ENCODE measurements at places on chromosomes 1 and 21.

- DNase-seq = no peak
These were observed 108.1 kb downstream of the MATN1 start for GRCh38 chr1:30615076-30615795.

GRCh38 chr21:33761441-33762036 is 119.2 kb downstream of the ITSN1 start:
- no peak for DNase-seq

DNA sequence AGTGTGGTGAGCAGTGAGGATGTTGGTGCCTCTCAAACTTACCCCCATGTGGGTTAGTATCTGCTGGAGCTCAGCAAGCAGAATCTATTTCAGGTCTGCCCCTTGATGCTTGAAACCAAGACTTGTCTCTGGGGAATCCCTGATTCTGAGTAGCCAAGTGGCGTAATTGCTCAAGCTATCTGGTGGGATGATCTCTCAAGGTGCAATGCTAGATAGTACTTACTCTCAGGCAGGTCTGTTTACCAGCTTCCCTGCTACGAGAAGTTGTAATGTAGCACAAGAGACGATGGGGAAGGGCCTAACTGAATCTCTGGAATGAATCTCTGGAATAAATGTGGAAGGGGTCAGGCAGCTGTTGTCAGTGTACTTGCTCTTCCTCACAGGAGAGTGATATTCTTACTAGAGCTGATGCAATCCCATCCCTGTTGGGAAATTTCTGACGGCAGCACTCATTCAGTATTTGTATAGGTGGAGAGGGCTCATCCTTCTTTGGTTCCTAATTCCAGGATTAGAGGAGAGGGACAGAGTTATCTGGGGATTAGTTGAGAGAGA is 65.4 kb downstream of the MACF1 start:
- no peak for DNase-seq

DNA sequence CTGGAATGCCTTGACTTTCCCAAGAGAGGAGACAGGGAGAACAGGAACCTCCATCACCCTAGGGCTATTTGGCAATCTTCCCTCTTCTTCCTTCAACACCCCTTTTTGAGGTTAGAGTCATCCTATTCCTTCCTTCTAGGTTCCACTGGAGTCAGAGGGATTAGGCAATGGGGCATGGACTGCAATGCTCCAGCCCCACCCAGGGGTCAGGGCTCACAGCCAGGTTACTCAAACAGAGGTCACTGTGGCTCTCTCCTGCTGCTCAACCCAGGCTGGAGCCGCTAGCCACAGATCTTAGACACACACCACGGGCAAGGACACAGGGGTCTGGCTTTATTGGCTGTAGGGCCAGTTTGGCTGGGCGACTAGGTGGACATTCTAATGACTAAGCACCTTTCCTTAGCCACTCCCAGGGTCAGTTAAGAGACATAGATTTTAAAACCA is 145.5 kb upstream of the NRIP1 start:
- no peak for DNase-seq

DNA sequence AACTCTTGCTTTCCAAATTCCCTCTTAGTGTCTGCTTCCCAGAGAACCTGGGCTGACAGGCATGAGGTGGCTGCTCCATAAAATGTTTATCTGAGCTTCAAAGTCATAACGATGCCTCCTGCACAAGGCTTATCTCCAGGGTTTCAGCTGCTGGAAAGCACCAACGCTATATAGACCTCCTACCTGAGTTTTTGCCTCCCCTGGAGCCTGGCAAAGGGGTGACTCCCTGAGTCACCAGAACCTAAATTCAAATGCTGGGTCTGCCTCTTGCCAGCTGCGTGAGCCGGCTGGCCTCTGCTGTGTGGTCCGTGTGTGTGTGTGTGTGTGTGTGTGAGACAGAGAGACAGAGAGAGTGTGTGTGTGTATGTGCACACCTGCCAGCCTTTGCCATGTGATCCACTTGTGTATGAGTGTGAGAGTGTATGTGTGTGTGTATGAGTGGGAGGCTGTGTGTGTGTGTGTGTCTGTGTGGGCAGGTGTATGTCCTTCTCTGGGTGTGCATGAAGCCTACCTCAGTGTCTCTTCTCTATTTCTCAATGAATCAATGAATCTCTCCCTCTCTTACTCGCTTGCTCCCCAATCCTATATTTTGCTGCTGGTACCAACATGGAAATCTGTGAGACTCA is 714.9 kb downstream of the MATN1 start:
- DNase-seq = no peak

DNA sequence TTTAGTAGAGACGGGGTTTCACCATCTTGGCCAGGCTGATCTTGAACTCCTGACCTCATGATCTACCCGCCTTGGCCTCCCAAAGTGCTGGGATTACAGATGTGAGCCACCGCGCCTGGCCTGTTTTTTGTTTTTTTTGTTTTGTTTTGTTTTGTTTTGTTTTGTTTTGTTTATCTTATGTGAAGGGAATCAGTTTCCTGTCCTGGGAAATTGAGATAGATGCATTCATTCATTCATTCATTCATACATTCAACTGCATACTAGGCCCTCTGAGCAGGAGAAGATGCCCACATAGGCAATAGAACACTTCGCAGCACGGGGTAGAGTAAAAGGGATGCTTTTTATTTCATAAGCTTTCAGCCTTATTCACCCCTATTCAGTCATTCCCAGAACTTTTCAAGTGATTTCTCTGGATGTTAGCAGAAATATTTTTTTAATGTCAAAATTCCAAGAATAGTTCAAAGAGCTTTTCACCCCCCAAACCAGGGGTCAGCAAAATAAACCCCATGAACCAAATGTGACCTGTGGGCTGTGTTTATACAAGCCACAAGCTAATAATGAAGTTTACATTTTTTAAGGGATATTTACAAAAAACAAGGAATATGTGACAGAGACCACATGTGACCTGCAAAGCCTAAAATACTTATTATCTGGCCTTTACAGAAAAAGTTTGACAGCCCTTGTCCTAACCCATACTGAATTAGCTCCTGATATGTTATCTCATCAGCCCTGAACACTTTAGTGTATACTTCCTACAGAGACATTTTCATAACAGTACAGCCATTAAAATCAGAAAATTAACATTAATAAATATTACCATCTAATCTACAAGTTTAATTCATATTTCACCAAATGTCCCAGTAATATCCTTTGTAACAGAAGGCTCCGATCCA is 127.1 kb downstream of the MAST2 start:
- DNase-seq = no peak

DNA sequence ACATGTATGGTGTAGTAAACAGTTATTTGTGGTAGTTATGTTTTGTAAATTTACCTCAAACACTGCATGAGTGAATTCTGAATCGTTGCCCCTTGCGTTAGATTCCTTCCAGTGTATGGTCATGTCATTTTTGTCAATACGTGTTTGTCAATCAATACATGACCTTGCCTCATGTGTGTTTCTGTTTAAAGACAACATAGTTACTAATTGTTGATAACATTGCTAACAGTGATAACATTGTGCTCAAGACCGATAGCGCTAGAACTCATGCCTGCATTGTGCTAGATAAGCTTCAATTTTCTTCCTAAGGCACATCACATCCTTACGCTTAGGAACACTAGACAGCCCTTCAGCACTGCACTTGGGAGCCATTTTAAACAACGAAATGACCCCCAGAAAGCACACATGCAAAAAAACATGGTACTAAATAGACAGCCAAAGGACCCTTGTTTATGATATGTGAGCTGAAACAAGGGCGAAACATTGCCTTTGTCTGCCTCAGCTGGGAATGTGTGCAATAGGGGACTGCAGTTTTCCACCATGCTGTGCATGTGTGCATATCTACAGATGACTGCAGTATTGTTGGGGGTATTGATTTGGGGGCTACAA is 37.3 kb downstream of the MRPS6 start:
- no peak for DNase-seq

- no peak for DNase-seq
These were observed 251.2 kb upstream of the VAMP3 start for GRCh38 chr1:7519861-7520395.

DNA sequence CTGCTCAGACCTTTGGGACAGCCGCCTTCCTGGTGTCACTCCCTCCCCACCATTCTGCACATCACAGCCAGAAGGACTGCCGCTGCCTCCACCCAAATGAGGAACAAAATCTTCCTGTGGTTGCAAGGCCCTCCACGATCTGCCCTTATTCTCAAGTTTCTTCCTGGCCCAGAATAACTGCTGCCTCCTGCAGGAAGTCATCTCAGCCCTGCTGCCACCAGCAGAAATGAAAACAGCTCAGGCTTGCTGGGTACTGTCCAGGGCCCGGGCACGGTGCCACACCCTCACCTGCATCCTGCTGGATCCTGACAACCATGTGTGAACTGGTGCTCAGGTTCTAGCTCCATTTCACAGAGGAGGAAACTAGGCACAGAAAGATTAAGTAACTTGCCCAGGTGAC is 2.8 kb downstream of the CLDN19 start:
- no peak for DNase-seq

- no peak for DNase-seq
These were observed 77.9 kb upstream of the RUNX1 start for GRCh38 chr21:35127026-35127425.

- no peak for DNase-seq
These were observed 13.5 kb downstream of the TNFSF4 start for GRCh38 chr1:173193639-173194038.

DNA sequence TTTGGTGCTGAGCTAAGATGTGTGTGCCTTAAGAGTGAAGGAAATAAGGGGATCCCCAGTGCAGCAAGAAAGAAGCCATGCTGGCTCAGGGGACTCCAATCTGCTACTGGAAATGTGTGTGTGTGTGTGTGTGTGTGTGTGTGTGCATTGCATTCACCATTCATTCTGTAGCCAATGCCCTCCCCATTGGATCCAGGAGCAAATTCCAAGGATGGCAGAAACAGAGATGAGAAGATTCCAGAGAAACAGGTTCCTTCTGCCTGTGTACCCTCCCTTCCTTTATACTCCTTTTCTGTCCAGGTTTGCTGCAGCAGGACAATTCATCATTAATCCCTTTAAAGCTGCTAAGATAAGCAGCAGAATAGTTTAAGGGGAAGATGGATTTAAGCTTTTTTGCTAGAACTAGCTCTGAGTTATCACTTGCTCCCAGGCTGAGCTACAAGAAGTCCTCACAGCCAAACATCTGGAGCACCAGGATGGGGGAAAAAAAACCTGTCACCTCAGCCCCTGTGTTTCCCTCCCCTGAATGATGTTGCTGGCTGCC is 3.2 kb downstream of the SLC6A17 start:
- DNase-seq = no peak

GRCh38 chr1:84259989-84260388 is 41.5 kb upstream of the SAMD13 start:
- no peak for DNase-seq

GRCh38 chr1:2257245-2257627 is 29.1 kb downstream of the SKI start:
- DNase-seq = peak; percentile 80

DNA sequence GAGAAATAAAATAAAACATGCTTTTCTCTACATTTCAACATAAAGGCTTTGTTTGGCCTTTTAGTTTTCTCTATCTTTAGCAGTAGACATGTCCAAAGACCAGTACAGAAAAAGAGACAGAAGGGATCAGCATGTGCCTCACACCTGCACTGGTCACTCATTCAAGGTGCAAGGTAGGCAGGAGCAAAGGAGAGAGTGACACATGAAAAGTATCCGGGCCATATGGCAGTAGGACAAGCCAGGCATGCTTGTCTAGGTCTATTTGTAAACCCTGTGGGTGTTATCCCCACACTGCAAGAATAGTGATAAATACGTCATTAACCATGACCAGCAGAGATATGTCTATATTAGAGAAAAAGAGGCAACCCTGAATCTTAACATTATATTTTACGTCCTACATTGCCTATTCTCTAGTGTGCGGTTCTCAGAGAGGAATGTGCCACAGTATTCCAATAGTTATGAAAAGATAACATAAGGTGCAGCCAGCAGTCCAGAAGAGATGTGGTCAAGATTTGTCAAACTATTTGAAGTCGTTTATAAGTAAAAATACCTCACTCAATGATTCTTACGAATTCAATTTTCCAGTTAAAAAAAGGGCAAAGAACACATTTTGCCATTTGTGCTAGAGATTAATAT is 32.1 kb downstream of the PRRX1 start:
- DNase-seq = no peak

- DNase-seq = no peak
These were observed 258.9 kb downstream of the HHAT start for GRCh38 chr1:210587566-210587965.

GRCh38 chr1:14259191-14259757 is 339.2 kb upstream of the KAZN start:
- DNase-seq = peak; percentile 90

- DNase-seq = peak; percentile 24
These were observed at the start of gene ANKRD45 for GRCh38 chr1:173669491-173669941. Gene ANKRD45, minus strand, starts transcription at chr1:173669851. Its CDS starts 10,433 bp downstream, at chr1:173659418.

- no peak for DNase-seq
These were observed 3.0 kb upstream of the RRP1 start for GRCh38 chr21:43786300-43786806.

GRCh38 chr21:32539378-32539777 is 45.9 kb downstream of the TCP10L start:
- no peak for DNase-seq

DNA sequence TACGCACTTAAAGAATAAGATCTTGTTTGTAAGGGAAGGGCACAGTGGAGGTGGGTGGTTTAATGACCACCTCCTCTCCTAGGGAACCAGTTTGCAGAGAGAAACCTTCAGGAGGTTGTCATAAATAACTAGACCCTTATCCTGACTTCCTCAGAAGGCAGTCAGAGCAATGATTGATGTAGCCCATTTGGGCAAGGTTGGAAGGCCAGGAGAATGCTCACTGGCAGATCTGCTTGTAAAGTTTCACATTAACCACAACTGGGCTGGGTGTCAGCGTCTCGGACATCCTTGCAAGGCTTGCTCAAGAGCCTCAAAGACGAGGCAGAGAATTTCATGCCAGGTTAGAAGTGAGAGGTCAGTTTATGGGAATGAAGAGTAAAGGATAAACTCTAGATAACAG is 87.6 kb upstream of the TRABD2B start:
- DNase-seq = no peak

GRCh38 chr1:44676484-44677200 is 2.1 kb downstream of the ARMH1 start:
- no peak for DNase-seq

GRCh38 chr1:177256153-177257075 is 85.7 kb downstream of the BRINP2 start:
- no peak for DNase-seq

DNA sequence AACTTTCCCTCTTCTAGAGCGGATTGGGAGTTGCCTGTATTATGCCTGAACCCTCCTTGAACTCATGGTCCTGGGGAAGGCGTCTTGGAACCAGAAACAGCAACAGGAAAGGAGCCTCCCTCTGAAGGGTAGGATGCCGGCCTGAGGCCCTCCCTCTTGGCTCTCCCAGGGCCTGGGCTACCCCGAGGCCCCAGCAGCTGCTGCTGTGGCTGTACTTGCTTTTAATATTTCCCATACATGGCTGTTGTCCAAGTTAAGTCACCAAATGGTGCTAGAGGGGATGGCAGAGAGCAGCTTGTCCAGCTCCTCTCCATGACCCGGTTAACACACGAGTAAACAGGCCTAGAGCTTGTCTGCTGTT is 10.5 kb downstream of the CHRNB2 start:
- DNase-seq = no peak

- no peak for DNase-seq
These were observed 12.0 kb downstream of the ATP8B2 start for GRCh38 chr1:154337253-154337894.
